ENCODE measurements at places on chromosomes 12 and 14.

DNA sequence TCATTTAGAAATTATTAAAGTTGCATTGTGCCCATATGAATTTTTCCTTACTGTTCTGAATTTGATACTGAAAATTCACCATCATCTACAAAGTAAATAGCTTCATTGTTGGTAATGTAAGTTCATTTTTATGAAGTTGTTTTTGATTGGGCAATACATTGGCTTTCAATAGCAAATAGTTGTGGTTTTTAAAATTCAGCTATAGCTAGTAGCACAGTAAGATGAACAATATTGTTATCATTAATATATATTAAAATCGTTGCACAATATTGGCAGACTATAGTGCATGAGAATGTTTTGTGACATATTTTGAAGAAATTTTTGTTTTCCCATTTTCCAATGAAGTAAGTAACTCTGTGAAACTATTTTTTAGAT, 575.0 kb downstream of the PRKD1 start:
- no peak for DNase-seq

DNA sequence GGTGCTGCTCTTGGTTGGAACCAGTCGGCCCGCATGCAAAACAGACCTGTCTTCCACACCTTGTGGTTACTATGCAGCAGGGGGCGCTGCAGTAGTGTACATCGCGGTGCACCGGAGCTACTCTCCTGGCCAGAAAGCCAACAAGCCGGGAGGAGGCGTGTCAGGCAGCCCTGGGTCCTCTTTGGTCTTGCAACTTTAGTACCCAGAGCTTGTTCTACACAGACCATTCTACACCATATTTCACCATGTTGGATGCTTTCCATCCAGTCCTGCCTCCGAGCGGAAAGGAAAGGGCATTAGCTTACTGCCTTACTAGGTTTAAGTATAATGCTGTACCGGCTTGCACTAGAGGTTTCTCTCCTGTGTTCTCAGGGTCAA, 927 bp upstream of the TMTC2 start:
- DNase-seq = peak; percentile 95

- no peak for DNase-seq
These were observed 1.2 kb downstream of the ANKRD9 start for GRCh38 chr14:102508410-102508773.

GRCh38 chr12:11824736-11825135, 175.3 kb downstream of the ETV6 start:
- no peak for DNase-seq

GRCh38 chr14:30790827-30791226, 83.5 kb upstream of the COCH start:
- DNase-seq = no peak

- no peak for DNase-seq
These were observed 68.2 kb downstream of the PLEKHG7 start for GRCh38 chr12:92771001-92771400.

DNA sequence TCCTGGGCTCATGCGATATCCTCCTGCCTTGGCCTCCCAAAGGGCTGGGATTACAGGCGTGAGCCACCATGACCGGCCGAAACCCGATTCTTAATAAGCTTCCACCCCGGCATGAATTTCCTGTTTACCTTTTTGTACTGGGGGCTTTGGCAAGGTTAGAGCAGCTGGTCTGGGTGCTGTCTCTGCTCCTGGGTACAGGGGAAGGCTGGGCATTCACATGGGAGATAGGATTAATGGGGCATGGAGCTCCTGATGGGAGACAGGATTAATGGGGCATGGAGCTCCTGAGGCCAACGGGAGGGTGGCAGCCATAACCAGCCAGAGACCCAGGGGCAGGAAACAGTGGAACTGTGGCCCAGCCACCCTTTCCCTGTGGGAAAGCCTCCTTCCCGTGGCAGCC, 69.5 kb upstream of the DICER1 start:
- peak; percentile 44 for DNase-seq

DNA sequence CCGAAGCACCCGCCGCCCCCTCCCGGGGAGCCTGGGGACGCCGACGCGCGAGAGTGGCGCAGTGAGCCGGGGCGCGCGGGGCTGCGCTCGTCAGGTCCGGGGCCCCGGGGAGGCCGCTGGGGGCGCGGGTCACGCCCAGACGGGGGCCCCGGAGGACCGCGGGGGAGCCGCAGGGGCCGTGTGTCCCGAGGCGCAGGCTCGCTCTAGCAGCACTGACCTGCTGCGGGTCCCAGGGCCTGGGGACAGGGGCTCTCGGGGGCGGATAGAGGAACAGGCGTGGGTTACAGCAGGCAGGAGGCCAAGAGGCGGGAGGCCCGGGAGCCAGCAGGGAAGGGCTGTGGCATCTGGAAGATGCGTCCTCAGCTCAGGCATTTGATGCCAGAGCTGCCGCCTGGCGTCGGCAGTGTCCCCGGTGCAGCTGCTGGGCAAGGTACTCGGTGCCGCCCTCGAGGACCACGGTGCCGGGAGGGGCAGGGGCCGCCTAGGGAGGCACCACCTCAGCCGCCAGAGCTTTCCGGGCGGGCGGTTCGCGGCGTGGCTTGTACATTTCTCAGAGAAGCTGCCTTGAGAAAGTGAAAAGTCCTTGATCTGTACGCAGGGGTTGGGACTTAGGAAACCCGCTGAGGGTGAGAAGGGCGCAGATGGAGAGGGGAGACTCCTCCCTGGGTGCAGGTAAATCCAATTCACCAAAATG, 1.2 kb downstream of the WNT5B start:
- DNase-seq = peak; percentile 68

DNA sequence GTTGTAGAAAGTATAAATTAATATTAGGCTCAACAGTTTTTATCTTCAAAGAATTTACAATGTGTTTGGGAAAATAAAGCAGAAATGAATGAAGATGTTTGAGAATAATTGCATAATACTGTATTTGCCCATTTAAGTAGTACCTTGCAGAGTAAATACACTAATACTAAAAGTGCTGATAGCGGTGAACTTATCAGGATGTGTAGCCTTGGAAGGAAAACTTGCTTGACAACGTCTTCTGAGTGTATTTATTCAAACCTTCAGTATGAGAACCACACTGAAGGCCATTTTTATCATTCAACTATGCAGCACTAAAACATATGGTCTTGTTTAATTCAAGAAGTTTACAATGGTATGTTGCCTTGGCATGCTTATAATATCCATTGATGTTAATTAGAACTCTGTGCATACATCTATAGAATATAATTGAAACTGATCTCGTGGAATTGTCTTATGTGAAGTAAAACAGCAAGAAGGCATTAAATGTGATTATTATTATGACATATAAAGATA, 41.3 kb downstream of the MSRB3 start:
- no peak for DNase-seq

- DNase-seq = no peak
These were observed 5.3 kb upstream of the RAB35 start for GRCh38 chr12:120121766-120122293.

DNA sequence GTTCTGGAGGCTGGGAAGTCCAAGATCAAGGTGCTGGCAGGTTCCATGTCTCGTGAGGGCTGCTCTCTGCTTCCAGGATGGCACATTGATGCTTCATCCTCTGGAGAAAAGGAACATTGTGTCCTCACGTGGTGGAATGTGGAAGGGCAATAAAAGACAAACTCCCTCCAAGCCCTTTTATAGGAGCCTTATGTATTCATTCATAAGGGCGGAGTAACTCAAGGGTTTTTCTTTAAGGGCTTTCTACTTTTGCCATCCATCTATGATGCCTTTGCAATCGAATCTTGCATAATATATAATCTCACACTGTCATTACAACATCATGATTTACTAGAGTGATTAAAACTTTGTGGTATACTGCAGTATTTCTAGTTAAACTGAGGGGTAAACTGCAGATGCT, 132.7 kb upstream of the DDHD1 start:
- DNase-seq = no peak

DNA sequence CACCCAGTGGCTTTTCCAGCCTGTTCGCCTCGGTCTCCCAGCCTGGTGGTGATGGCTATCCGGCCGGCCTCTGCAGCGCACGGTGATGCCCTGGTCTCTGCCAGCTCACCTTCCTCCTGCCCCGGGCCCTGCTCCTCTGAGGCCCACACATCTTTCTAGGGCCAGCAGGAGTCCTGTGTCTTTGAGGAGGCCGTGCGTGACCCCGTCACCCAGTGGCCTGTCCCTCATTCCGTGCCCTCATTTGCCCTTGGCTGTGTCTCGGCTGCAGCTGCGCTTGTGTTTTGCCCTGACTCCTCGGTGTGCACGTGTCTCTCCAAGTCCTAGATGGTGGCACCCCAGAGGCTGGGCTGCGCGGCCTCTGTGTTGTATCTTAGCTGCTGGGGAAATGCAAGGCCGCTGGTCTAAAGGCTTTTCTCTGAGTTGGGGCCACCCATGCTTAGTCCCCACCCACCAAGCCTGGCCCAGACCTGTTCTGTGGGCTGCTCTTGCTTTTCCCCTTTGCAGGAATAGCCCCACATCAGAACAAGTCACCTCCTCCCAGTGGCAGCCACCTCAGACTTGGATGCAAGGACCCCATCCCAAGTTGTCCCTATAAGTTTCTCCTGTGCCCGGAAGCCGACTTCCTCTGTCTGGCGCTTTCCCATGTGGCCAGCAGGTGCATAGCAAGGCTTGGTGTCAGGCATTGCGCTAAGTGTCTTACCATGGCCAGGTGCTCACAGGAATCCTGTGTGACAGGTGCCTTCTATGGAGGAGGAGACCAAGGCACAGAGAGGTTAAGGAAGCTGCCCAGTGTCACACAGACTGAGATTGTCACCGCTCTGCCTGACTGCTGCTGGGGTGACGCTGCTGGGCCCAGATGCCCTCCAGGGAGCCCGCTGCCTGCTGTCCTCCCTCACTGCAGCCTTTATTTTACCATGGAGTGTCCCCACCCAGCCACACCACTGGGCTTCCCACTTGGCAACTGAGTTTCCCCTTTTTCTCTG, 64.5 kb downstream of the TSPAN9 start:
- DNase-seq = no peak

DNA sequence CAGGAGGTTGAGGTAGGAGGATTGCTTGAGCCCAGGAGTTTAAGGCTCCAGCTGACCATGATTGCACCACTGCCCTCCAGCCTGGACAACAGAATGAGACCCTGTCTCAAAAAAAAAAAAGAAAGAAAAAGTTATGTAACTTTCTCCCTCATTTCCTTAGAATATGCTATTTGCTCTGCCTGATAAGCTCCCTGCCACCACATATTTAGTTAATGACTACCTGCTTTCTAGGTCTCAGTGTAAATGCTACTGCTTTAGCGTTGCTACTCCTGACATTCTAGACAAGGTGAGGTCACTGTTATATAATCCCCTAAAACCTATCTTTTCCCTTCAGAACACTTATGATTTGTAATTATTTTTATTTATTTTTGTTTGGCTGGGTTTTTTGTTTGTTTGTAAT, 86.3 kb upstream of the AMN1 start:
- no peak for DNase-seq

DNA sequence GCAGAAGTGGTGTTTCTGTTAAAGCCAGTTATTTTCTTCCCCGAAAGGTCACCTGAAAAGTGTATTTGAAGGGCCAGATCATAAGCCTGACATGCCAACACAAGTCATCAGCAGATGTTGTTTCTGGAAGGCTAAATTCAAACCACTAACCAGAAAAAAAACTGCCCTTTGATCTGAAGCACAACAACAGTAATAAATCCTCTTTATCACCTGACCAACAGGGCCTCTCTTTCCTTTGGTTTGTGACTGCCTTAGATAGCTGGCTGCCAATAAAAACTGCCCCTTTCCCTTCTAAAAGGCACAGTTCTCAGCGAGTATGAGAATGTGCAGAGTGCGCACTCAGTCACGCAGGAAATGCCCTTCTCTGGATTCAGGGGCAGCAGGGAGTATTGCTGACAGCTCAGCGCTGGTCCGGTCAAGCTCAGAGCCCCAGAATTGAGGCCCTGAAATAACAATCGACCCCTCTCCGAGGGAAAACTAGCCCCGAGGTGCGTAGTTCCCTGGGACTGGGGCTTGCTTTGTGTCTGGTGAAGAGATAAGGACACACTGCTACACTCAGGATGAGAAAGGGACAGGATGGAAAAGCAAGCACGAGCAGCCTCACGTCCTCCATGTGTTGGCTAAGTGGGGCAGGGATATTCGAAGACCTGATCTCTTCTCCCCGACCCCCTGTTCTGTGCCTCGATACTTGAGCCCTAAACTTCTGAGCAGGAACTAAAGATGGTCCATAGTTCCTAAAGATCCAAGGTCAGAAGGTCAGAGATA, 184.2 kb upstream of the GZMB start:
- peak; percentile 46 for DNase-seq

- DNase-seq = no peak
These were observed 4.6 kb upstream of the OTUB2 start for GRCh38 chr14:94021416-94022157.

DNA sequence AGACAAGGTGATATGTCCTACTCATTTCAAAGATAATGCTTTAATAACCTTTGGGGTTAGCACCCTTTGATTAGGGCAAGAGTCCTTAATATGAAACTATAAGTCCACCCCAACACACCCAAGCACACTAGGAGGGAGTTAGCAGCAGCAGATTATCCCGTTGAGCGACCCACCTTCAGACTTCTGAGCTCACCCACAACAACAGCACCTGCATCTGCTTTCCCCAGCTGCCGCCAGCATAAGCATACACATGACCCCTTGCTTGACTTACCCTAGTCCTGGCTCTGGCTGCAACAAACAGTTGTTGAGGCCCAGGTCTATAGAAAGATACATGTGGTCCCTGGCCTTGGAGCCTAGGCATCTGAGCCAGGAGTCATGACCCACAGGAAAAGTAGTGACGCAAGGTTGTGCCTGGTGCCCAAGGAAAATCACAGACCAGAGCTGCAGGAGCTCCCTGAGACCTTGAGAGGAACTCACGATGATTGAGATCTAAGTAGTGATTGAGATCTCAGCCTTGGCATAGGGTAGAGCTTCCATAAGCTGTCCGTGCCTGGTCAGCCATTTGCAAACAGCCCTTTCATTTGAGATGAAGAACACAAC, 19.0 kb downstream of the ZDHHC22 start:
- DNase-seq = no peak

- no peak for DNase-seq
These were observed 375.5 kb downstream of the ALG10 start for GRCh38 chr12:34397591-34398365.

GRCh38 chr12:28099871-28100270, 90.4 kb upstream of the CCDC91 start:
- DNase-seq = no peak

DNA sequence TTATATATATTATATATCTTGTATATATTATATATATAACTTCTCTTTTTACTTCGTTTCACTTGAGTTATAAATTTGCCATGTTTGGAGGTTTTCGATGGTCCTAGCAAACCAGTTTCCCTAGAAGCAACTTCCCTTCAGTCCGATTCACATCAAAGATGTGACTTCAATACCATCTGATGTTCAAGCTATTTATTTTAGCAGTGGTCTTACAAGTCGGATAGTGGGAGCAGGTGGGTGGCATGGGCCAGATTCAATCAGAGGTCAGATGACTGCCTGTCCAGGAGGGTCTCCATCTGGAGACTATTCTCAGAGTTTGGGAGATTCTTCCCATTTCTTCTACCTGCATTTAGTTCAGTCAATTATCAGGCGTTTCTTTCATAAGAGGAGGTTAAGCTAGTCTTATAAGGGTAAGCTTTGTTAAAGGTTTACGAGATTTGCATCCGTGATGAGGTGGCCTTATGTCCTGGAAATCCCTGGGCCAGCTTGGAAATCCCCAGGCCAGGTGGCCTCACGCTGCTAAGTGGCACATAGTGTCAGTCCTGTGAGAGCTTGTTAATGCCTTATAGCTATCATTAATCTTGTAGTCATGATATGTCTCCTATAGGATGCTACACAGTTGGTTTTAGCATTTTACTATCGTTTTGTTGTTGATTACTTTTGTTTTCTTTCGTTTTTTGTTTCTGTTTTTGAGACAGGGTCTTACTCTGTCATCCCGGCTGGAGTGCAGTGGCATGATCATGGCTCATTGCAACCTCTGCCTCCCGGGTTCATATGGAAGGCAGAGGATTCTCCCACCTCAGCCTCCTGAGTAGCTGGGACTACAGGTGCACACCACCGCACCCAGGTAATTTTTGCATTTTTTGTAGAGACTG, 145.8 kb downstream of the BICD1 start:
- DNase-seq = no peak
